ENCODE measurements at places on chromosomes 13 and 19.

DNA sequence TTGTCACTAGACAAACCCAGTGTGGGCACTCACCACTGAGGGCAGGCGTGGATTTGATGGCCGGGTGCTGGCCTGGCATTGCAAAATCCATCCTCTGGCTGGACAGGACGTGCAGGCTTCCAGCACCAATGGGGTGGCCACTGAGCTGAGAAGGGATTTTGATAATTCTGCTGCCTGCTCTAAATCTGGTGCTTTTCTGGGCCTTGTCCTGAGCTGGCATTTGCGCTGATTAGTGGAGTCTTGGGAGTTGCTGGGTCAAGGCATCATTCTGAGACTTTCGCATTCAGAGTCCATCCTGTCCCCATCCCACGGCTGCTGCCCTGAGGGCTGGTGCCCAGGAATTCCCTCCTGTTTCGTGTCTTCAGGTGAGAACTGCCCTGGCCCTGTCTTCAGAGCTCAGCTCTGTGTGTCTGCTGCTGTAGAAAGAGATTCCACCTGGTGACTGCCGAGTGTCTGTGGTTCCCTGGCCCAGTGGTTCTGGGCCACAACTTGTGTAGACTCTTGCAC lies 65.9 kb upstream of the MCF2L start:
- H3K36me3 ChIP-seq = no peaks in the 10 kb centered on the region
- H3K27me3 ChIP-seq = no peaks in the 10 kb centered on the region
- no peak for DNase-seq
- no peaks in the 10 kb centered on the region for H3K4me1 ChIP-seq
- H3K4me3 ChIP-seq = no peak overlapping the region
- H3K27ac ChIP-seq = no peak overlapping the region

GRCh38 chr13:112447306-112447705 lies 71.2 kb downstream of the SPACA7 start:
- H3K27me3 ChIP-seq = peaks cover 18% of the 10 kb centered on the region
- no peak overlapping the region for H3K4me3 ChIP-seq
- DNase-seq = no peak
- H3K4me1 ChIP-seq = no peaks in the 10 kb centered on the region
- H3K36me3 ChIP-seq = no peaks in the 10 kb centered on the region

DNA sequence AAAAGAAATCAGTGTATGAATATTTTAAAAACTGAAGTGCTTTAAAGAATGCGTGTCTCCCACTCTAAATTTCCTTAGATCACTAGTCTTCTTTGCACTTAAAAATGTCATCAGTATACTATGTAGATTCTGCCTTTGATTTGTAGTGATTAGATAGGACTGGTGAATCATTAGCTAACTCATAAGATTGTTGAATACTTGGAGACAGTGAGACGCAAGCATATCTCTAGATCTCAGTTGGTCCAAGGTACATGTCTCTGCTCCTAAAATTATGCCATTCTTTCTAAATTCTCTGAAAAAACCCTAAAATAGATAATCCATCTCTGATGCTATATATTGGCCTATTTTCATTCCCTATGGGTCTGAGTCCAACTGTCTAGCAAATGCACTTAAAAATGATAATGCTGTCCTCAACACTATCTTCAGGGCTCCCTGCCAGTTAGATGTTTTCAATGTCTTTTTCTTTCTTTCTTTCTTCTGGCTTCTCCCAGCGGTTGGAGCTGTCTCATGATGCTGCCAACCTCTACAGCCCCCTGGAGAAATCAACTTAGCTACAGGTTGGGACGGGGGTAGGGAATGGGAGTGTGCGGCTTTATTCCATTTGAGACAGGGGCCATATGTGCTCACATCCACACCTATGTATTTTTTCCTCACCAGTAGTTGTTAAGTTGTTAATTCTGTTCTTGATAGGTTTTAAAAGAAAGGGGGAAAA lies 301.0 kb downstream of the NDFIP2 start:
- no peaks in the 10 kb centered on the region for H3K27me3 ChIP-seq
- no peak for DNase-seq
- no peak overlapping the region for H3K4me3 ChIP-seq
- H3K27ac ChIP-seq = no peak overlapping the region
- no peaks in the 10 kb centered on the region for H3K4me1 ChIP-seq

GRCh38 chr13:40496035-40496810 lies 170.2 kb downstream of the FOXO1 start:
- no peaks in the 10 kb centered on the region for H3K36me3 ChIP-seq
- H3K4me1 ChIP-seq = peaks cover 65% of the 10 kb centered on the region
- H3K27ac ChIP-seq = no peak overlapping the region
- no peak for DNase-seq

- DNase-seq = no peak
- H3K4me3 ChIP-seq = no peak overlapping the region
- no peak overlapping the region for H3K27ac ChIP-seq
Observed at GRCh38 chr13:20350382-20350763, 118.3 kb upstream of the GJB6 start.

DNA sequence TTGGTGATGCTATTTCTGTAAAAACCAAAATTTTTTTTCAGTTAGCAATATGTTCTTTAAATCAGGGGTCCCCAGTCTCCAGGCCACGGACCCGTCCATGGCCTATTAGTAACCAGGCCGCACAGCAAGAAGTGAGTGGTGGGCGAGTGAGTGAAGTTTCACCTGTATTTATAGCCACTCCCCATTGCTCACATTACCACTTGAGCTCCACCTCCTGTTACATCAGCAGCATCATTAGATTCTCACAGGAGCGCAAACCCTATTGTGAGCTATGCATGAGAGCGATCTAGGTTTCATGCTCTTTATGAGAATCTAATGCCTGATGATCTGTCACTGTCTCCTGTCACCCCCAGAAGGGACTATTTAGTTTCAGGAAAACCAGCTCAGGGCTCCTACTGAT lies 58.9 kb upstream of the SLC7A1 start:
- no peak for DNase-seq
- H3K27me3 ChIP-seq = peaks cover 5% of the 10 kb centered on the region
- H3K4me3 ChIP-seq = no peak overlapping the region
- no peaks in the 10 kb centered on the region for H3K4me1 ChIP-seq

DNA sequence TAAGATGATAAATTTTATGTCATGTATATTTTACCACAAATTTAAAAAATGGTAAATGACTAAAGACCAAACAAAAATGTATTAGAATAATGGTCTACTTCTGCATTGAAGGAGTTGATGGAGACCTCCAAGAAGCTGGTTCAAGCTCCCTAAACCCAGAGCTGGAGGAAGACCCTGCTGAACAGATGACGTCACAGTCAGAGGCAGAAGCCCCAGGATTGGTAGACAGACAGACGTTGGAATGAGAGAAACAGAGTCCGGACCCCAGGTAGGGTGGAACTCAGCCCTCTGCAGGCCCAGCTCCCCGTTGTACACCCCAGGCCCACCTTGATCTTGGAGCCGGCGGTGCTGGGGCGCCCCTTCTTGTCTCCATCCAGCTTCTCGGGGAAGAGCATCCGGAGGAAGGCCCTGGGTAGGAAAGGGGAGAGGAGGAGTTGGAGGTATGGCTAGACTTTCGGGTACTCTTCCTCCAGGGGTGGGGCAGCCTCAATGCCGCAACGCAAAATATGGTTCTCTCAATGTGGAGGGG lies 25.7 kb upstream of the ZNF414 start:
- H3K27me3 ChIP-seq = no peaks in the 10 kb centered on the region
- no peaks in the 10 kb centered on the region for H3K4me1 ChIP-seq
- H3K4me3 ChIP-seq = no peak overlapping the region
- no peaks in the 10 kb centered on the region for H3K36me3 ChIP-seq
- no peak for DNase-seq

DNA sequence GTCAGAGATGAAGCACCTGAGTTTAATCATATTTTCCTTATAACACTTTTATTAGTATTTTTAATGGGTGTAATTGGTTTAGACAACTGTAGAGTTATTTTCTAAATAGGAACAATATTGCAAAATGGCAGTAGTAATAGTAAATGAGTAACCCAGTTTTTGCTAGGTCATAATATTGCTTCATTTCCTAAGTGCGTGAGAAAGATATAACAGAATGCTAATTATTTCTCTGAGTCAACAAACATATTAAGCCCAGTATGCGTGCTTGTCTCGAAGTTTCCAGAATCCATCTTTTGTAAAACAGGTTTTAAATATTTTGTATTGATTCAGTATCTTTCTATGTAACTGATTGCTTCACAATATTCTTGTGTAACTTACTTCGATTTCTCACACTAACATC lies 315.3 kb downstream of the MYO16 start:
- H3K4me3 ChIP-seq = no peak overlapping the region
- no peaks in the 10 kb centered on the region for H3K4me1 ChIP-seq
- no peak for DNase-seq
- H3K27ac ChIP-seq = no peak overlapping the region
- no peaks in the 10 kb centered on the region for H3K36me3 ChIP-seq
- peaks cover 5% of the 10 kb centered on the region for H3K27me3 ChIP-seq

DNA sequence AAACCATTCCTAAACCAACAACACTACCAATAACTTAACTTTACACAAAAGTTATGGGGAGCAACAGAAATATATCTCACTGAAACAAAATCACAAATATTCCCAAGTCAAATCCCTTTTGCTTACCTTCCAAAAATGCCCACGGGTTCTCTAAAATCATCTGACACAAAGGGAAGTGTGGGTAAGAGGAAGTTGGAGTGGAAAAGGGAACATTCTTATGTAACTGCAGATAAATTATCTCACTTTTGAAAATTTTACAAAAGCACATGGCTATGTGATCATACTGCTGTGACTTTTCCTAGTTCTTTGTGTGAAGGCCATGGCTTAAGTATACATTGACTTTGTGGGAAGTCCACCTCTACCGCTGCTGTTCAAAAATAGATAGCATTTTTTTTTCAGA lies 350.5 kb downstream of the GPC6 start:
- H3K27ac ChIP-seq = no peak overlapping the region
- H3K36me3 ChIP-seq = no peaks in the 10 kb centered on the region
- no peak overlapping the region for H3K4me3 ChIP-seq
- H3K27me3 ChIP-seq = no peaks in the 10 kb centered on the region
- DNase-seq = no peak

GRCh38 chr13:106744516-106744915 lies 176.6 kb upstream of the ARGLU1 start:
- no peaks in the 10 kb centered on the region for H3K36me3 ChIP-seq
- no peak overlapping the region for H3K27ac ChIP-seq
- H3K4me3 ChIP-seq = no peak overlapping the region

DNA sequence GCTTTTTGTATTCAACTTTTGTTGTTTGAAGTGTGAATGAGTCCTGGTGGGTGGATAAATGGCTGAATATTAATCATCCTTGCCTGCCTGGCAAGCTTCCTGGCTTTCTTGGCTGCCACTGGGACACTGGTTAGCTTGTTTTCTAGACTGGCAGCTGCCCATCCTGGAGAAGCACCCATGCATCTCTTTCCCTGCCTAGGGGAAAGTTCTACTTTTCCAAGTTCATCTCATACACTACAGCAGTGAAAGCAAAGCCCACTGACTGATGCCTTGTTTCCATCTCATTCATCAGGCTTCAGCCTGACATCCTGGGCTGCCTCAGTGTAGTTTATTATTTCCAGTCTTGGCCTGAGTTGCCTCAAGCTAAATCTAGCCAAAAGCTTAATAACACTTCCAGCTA lies 244.8 kb downstream of the PCDH20 start:
- no peaks in the 10 kb centered on the region for H3K27me3 ChIP-seq
- H3K27ac ChIP-seq = no peak overlapping the region
- no peaks in the 10 kb centered on the region for H3K36me3 ChIP-seq
- no peaks in the 10 kb centered on the region for H3K4me1 ChIP-seq
- no peak overlapping the region for H3K4me3 ChIP-seq
- DNase-seq = no peak

GRCh38 chr13:53050151-53050550 lies 21.5 kb downstream of the OLFM4 start:
- no peak overlapping the region for H3K4me3 ChIP-seq
- no peaks in the 10 kb centered on the region for H3K4me1 ChIP-seq
- no peaks in the 10 kb centered on the region for H3K36me3 ChIP-seq
- no peak overlapping the region for H3K27ac ChIP-seq

- no peaks in the 10 kb centered on the region for H3K27me3 ChIP-seq
- peaks cover 44% of the 10 kb centered on the region for H3K36me3 ChIP-seq
- H3K27ac ChIP-seq = peak overlapping the region; percentile 41
Observed at GRCh38 chr13:29543230-29544215, 52.0 kb downstream of the SLC7A1 start.

DNA sequence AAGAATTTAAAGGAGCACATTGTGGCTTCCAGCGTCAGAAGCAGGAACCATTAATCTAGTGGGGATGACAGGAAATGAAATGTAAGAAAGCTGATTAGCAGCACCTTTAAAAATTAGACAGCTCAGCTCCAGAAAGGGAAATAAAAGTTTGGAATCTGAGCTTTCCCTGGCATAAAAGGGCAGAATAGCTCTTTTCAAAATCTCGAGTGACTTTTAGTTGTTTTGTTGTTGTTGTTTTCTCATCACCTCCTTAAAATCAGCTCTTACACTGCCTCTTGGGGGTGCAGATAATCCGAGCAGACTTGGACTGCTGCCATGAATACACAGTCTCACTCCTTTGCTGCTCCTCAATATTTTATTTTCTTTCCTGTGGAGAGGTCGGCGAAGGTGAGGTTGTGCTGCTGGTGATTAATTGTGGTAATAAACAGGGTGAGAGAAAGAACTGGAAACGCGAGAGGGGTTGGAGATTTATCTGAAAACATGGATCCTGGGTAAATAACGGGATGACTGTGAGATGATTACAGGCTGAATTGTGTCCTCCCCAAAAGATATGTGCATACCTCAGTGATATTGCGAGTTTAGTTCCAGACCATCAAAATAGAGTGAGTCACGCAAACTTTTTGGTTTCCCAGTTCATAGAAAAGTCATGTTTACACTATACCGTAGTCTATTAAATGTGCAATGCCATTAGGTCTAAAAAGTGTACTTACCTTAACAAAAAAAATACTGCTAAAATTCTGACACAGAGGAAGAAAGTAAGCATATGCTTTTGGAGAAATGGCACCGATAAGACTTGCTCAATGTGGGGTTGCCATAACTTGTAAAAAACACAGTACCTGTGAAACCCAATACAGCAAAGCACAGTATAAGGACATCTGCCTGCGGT lies 787.7 kb downstream of the UQCRFS1 start:
- no peak overlapping the region for H3K27ac ChIP-seq
- H3K36me3 ChIP-seq = no peaks in the 10 kb centered on the region
- H3K27me3 ChIP-seq = peaks cover 5% of the 10 kb centered on the region
- no peaks in the 10 kb centered on the region for H3K4me1 ChIP-seq
- DNase-seq = no peak

GRCh38 chr13:79646880-79647279 lies 165.9 kb downstream of the NDFIP2 start:
- peaks cover 7% of the 10 kb centered on the region for H3K27me3 ChIP-seq
- no peaks in the 10 kb centered on the region for H3K4me1 ChIP-seq
- no peak overlapping the region for H3K4me3 ChIP-seq
- DNase-seq = no peak
- H3K36me3 ChIP-seq = no peaks in the 10 kb centered on the region

GRCh38 chr13:66693656-66694055 lies 536.5 kb downstream of the PCDH9 start:
- no peak for DNase-seq
- no peaks in the 10 kb centered on the region for H3K4me1 ChIP-seq
- H3K36me3 ChIP-seq = no peaks in the 10 kb centered on the region

GRCh38 chr13:109135018-109135417 lies 505.6 kb downstream of the MYO16 start:
- H3K27me3 ChIP-seq = peaks cover 28% of the 10 kb centered on the region
- H3K4me1 ChIP-seq = no peaks in the 10 kb centered on the region
- no peak for DNase-seq
- H3K36me3 ChIP-seq = no peaks in the 10 kb centered on the region
